ENCODE measurements at places on chromosomes 4 and X. TPM values are rescaled to one million over a fixed set of nuclear protein-coding genes. Genes with fewer than 3 reads are reported as not detected.

Gene DAPP1
- 0.39 TPM for total RNA-seq

Gene CLCN5
- 4.4 TPM for total RNA-seq

Gene C4orf36
- total RNA-seq, result 8.6 TPM

Gene PABPC1L2B
- not detected for total RNA-seq

Gene GAGE12H
- not detected for total RNA-seq

Gene SPANXD
- not detected for total RNA-seq

Gene SLC6A14
- under 0.01 TPM for total RNA-seq

Gene NAP1L2
- total RNA-seq, result not detected

Gene DRP2
- 1.3 TPM for total RNA-seq

Gene DACH2
- total RNA-seq, result 0.16 TPM

Gene GUF1
- total RNA-seq, result 22.6 TPM

Gene XKRX
- total RNA-seq, result 0.26 TPM

Gene NIPAL1
- total RNA-seq, result 3.4 TPM

Gene STK32B
- 0.52 TPM for total RNA-seq

Gene PPID
- total RNA-seq, result 23.8 TPM

Gene SPATA4
- total RNA-seq, result 0.13 TPM

Gene PDE5A
- 158 TPM for total RNA-seq

Gene AWAT2
- total RNA-seq, result not detected
